ENCODE measurements at places on chromosomes 12 and 14.
A peak's percentile ranks its signal among the peaks of the same experiment; 100 is the strongest.

DNA sequence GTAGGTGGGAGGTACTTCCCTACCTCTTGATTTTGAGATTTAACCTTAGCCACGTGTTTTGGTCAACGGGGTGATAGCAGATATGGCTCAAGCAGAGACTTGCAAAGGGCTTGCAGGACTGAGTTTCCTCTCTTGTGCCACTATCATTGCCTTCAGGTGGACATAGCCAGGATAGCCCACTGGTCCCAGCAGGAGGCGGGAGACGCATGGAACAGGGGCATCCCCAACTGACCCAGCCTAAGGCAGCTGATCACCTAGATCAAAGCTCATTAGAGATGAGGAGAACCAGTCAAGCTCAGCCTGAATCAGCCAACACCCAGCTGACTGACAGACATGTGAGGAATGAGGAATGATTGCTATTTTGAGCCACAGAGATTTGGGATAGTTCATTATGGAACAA lies 49.6 kb downstream of the CALM1 start:
- no peak for DNase-seq

- DNase-seq = no peak
These were observed 137.0 kb upstream of the HIF1A start for GRCh38 chr14:61558271-61558670.

DNA sequence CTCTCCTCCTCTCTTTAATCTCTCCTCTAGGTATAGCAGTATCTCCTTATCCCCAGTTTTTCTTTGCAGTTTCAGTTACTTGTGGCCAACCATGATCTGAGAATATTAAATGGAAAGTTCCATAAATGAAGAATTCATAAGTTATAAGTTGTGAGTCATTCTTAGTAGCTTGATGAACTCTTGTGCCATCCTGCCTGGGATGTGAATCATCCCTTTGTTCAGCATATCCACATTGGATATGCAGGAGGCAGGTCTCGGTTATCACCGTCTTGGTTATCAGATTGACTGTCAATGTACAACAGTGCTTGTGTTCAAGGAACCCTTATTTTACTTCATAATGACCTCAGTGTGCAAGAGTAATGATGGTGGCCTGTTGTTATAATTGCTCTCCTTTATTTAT lies 134.0 kb downstream of the TMEM117 start:
- DNase-seq = no peak

- no peak for DNase-seq
These were observed 388.1 kb upstream of the PRICKLE1 start for GRCh38 chr12:42977451-42978230.

DNA sequence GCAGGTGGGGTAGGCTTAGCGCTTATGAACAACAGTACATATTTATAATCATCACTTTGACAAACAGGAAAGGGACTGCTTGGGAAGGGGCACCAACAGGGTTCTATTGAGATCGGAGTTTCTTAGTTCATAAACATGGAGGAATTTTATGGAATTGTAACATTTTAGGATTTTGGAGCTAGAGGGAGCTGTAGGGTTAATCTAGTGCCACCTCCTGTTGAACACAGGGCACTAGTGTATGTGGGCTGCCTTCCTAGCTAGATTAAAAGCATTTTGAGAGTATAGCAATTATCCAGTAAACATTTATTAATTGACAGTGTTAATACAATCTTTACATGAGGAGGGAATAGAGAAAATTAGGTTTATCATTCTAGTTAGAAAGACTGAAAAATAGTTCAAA lies 23.1 kb upstream of the TBC1D30 start:
- DNase-seq = no peak

- DNase-seq = no peak
These were observed 120.0 kb downstream of the KCNA5 start for GRCh38 chr12:5163661-5164060.

DNA sequence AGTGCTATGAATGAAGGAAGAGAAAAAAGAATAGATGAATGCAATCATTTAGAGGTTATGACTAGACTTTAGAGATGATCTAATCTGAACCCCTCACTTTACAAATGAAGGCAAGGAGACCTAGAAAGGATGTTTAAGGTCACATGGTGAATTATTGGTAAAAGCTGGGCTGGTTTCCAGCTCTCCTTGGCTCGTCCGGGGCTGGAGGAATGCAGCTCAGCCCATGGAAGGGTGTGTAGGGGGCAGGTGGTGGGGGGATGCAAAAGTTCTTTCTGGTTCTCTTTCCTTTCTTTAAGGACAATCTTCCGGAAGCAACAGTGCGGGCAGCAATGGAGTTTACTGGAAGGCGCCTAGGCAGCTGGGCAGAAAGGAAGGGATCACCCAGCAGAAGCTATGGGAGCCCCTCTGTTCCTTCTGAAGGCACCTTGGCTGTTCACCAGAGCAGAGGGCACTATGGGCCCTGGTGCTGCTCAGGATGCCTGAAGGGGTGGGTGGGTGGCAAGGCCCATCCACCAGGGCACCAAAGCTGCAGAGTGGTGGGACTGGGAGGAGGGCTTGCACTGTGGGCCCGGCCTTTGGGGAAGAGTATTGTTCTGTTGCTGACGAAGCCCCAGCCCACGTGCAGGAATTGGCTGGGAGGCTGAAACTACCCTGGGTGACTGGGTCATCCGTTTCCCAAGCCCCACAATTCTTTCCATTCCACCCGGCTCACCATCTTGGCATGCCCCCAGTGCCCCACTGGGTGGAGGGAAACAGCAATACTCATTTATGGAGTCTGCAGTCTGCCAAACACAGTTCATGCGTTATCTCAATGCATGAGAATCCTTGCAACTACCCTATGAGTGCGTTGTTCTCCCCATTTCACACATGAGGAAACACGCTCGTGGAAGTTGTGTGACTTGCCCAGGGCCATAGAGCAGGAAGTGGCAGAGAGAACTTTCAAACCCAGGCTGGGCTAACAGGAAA lies 78.2 kb downstream of the IRF2BPL start:
- no peak for DNase-seq

GRCh38 chr14:32932914-32933628 lies 5.6 kb upstream of the NPAS3 start:
- no peak for DNase-seq

- DNase-seq = no peak
These were observed 265.3 kb downstream of the SOX5 start for GRCh38 chr12:23684121-23684520.

- DNase-seq = peak; percentile 68
These were observed 24.7 kb downstream of the SUSD6 start for GRCh38 chr14:69635981-69636639.

- DNase-seq = no peak
These were observed 7.7 kb downstream of the CAPS2 start for GRCh38 chr12:75322464-75322863.

GRCh38 chr14:101796479-101796878 lies 35.0 kb downstream of the PPP2R5C start:
- no peak for DNase-seq

- DNase-seq = no peak
These were observed 75.8 kb downstream of the CAPZA3 start for GRCh38 chr12:18813753-18814152.

- no peak for DNase-seq
These were observed 439.5 kb downstream of the CCER1 start for GRCh38 chr12:90515199-90516175.

- DNase-seq = no peak
These were observed 615.2 kb downstream of the RPS29 start for GRCh38 chr14:48970943-48971342.

- DNase-seq = no peak
These were observed 1.3 kb downstream of the SENP1 start for GRCh38 chr12:48104531-48104930.

GRCh38 chr12:11853126-11853525 lies 203.7 kb downstream of the ETV6 start:
- no peak for DNase-seq
